ENCODE measurements at places on chromosomes 3 and 15.

DNA sequence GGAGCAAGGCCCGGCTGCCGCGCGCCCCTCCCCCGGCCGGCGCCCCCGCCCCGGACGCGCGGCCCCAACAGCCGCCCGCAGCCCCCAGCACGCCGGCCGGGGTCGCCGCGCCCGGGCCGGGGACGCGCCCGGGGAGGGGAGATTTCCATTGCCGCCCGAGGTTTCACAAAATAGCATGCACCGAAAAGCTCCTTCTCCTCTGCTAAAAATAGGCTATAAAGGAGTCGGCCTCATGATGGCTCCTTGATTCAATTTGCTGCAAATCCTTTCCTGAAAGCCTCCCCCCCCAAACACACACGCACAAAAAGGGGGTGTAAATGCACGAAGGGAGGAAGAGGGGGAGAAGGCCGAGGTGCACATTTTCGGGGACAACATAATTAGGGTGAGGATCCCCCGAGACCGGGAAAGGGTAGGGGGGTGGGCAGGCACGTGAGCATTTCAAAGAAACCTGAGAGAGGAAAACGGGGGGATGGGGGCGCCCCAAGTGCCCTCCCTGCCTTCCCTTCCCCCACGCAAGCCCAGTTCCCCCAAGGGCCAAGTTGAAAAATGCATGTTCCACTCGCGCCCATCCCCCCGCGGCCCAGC lies 734 bp downstream of the TBL1XR1 start:
- DNase-seq: peak; percentile 39

- DNase-seq: no peak
These were observed 419.2 kb downstream of the ZNF385D start for GRCh38 chr3:21331857-21332256.

GRCh38 chr3:47430606-47431005 lies 45.1 kb downstream of the SCAP start:
- no peak for DNase-seq

DNA sequence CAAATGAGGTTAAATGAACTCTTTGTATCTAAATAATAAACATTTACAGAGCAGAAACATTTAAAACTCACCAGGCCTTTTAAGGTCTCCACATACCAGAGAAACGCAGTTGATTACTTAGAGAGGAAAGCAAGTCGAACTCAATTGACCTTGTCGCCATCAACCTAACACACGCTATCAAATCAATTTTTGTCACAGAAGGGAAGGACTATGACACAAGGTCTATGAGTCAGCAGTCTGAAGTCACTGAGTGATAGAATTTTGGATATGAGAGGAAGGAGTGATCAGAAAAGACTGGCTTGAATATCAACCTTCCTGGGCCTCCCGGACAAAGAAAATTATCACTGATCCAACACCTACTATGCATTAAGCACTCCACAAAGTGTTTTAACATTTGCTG lies 514.4 kb upstream of the ZNF385D start:
- DNase-seq: no peak

DNA sequence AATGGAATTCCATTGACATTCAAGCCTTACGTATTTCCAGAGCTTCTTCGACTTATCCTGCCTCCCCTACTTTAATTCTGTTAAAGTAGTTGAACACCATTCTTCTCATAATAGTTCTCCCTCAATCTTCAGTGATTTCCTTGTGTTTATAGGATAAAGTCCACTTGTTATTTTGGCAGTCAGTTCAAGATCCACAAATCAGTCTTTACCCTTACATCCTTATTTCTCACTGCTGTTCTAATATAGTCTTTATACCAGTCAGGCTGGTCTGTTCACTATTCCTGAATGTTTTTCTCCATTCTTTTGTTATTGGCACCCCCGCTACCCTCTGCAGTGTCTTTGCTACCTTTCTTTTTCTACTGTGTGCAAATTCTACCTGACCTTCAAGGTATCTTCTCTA lies 29.7 kb downstream of the ATP6V1A start:
- DNase-seq: no peak

DNA sequence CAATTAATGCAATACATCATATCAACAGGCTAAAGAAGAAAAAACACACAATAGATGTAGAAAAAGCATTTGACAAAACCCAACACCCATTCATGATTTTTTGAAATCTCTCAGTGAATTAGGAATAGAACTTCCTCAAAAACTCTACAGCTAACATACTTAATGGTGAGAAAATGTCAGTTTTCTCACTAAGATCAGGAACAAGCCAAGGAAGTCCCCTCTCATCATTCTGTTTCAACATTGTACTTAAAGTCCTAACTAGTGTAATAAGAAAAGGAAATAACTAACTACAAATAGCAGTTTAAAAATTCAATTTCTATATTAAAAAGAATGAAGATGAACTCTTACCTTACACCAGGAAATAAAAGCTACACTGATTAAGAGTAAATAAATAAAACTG lies 77.8 kb downstream of the DCLK3 start:
- no peak for DNase-seq

DNA sequence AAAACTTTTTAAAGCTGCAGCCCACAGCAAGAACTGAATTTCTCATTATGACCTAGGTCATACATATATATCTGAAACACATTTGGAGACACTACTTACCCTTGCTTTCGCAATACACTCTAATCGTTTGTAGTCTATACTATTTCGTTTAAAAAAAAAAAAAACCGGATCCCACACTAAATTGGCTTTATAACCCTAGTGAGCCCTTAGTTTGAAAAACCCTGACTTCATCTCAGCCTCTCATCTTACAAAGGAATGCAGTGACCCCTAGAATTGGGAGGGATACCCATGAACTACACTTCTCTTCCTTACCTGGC lies 4.2 kb downstream of the RARRES1 start:
- DNase-seq: no peak

GRCh38 chr3:192022412-192022811 lies 561.4 kb downstream of the PYDC2 start:
- DNase-seq: no peak

DNA sequence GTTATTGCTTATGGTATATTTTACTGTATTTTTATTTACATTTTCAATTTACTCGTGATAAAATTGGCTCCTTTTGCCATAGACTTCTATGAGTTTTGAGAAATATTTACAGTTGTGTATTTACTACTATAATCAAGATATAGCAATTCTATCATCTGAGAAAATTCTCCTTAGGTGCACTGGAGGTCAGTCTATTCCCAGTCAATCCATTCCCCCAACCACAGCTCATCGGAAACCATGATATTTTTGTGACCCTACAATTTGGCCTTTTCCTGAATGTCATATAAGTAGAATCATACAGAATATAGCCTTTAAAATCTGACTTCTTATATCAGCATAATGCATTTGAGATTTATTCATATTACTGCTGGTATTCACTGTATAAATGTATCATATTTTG lies 114.7 kb upstream of the LRTM1 start:
- no peak for DNase-seq

GRCh38 chr3:109336291-109336861 lies 970 bp downstream of the DPPA4 start:
- DNase-seq: no peak
